GM12865 (cell line): ENCODE measurements at places on chromosomes 3 and 15.

DNA sequence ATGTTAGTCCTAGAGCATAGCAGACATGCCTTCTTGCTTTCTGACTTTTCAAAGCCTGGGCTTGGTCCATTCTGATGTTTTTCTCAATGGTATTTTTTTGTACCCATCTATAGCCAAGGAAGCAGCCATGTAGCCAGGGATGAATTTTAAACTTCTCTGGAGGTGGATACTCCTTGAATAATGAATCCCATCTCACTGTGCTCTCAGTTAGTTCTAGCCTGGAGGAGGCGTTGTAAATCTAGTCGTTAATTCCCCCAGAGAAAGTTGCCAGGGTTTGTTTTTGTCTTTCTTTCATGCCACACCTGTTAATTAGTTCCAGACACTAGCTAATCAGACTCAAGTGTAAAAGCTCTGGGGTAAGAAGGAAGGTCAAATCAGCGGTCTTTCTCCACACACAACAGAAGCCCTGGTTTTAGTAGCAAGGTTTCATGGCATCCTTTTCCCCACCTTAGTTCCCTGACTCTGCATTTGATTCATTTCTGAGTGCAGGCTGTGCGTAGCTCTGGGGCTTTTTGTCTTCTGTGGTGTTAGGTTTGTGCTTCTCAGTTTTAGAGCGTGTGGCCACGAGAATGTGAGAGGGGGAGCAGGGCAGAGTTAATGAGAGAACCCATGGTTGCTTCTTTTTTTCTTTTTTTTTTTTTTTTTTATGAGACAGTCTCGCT, 19.7 kb downstream of the PTPRG start:
- DNase-seq: no peak

- no peak for DNase-seq
Measured at GRCh38 chr15:25543196-25543595, 104.4 kb upstream of the UBE3A start.

- DNase-seq: no peak
Measured at GRCh38 chr3:186955898-186956696, 25.8 kb downstream of the ST6GAL1 start.

DNA sequence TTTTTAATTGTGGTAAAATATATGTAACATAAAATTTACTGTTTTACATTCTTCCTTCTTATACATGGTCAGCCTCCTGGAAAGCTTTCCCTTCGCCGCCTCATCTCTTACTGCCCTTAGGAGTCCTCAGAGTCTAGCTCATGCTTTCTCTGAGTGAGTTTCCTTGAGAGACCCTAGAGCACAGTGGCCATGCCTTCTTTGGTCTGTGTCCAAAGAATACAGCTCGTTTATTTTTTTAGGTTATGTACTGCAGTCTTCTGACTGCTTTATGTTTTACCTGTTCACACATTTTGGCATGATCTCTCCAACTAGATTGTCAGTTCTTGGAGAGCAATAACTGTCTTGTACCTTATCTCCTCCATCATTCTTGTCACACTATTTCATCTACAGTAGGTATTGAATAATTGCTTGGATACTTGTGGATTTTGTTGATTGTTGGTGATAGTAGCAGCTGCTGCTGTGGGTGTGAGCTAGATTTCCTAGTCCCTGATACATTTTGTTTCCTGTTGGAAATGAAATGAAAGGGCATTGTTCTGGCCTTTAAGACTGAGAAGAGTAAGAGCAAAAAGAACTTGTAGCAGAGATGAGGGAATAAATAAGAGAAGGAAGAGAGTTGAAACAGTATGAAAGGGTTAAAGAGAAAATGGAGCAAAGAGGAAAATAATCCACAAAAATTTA, 10.9 kb downstream of the ARIH2 start:
- no peak for DNase-seq

- DNase-seq: no peak
Measured at GRCh38 chr3:10717756-10718155, 98.3 kb upstream of the SLC6A11 start.

GRCh38 chr15:25710184-25710583, 152.9 kb downstream of the ATP10A start:
- peak; percentile 24 for DNase-seq

GRCh38 chr3:187504435-187504834, 136.2 kb downstream of the RTP4 start:
- no peak for DNase-seq

- DNase-seq: no peak
Measured at GRCh38 chr15:66066481-66066880, 187.1 kb downstream of the MEGF11 start.

DNA sequence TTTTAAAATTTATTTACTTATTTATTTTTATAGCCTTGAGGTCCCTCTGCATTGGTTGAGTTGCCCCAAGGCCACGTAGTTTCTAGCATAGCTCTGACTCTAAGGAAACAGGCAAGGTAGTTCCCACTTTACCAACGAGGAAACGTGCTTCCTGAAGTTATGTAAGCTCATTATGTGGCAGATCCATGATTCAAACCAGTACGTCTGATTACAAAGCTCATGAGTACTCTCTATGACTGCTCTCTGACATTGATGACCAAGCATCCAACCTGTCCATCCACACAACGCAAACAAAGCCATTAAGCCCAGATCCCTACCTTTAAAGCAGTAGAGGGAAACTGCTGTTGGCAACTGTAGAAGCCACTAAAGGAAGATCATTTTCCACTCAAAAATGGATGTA, 25.6 kb downstream of the WWTR1 start:
- DNase-seq: no peak

DNA sequence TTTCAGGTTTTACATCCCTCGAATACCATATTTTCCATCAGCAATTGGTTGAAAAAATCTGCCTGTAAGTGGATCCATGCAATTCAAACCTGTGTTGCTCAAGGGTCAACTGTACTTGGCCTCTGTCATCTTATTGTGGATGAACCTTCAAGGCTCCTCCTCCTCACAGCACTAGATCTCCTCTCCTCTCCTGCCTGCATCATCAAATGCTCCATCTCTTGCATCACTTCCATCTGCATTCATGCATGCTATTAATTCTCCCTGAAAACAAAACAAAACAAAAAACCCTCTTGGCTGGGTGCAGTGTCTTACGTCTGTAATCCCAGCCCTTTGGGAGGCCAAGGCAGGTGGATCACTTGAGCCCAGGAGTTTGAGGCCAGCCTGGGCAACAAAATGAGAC, 10.1 kb downstream of the BCL2L10 start:
- peak; percentile 57 for DNase-seq

- no peak for DNase-seq
Measured at GRCh38 chr15:40241269-40242212, 2.7 kb downstream of the PAK6 start.

GRCh38 chr3:138949002-138949418, 2.0 kb downstream of the FOXL2NB start:
- no peak for DNase-seq

DNA sequence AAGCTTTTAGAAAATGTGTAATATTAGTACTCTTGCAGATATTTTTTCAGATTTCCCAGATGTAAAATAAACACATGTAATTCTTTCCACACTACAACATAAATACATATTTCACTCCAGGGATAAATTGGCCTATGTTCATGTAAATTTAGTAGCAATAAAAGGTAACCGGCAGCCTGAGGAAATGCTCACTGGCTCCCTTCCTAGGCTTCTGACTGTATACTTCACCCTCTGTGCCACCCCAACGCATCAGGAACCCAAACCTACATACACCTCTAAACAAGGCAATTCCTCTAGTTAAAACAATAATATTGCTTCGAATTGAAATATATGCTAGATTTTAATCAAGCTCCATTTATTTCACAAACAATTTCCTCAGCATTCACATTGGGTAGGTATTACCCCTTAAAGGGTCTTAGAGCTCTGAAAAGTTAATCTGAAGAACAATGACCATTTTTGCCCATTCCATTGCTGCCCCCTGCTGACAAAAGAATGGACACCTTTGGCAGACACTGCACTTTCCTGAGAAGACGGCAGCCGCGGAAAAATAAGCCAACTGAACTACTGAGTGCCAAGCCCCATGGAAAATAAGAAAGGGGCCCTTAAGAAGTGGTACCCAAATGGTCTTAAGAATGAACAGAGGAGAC, 212.5 kb downstream of the OSBPL10 start:
- DNase-seq: peak; percentile 52

- no peak for DNase-seq
Measured at GRCh38 chr3:65939801-65940246, 98.9 kb downstream of the MAGI1 start.

- DNase-seq: no peak
Measured at GRCh38 chr15:64222573-64223366, 59.9 kb upstream of the PPIB start.

DNA sequence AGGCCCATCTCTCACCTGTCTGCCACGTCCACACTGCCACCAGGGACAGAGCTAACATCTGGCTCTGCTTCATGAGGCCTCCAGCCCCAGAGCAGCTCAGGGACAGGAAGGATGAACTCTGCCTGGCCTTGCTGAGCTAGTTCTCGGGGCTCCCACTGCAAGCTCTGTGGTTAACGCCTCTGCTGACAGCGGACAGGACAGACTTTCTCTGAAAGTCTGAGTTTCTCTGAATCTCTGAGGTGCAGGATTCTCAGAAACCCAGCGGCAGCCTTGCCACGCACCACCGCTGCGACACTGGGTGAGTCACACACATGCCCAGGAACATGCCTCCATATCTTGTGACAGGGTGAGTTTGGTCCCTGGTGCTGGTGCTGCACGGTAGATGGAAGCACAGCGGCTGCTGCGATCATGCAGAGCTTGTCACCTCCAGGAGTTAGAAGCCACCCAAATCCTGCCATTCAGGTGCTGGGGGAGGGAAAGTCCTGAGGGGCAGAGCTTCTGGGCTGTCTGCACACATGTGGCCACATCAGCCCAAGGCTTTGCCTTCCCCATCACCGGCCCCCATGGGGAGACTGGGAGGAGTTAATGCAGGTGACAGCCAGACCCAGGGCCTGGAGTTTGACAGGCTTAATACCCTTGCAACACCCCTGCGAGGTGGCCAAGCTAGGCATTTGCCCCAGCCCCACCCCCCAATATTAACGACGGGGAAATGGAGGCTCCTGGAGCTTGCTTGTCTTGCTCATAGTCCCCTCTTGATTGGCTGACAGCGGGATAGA, 267.0 kb downstream of the PLCL2 start:
- DNase-seq: peak; percentile 97

DNA sequence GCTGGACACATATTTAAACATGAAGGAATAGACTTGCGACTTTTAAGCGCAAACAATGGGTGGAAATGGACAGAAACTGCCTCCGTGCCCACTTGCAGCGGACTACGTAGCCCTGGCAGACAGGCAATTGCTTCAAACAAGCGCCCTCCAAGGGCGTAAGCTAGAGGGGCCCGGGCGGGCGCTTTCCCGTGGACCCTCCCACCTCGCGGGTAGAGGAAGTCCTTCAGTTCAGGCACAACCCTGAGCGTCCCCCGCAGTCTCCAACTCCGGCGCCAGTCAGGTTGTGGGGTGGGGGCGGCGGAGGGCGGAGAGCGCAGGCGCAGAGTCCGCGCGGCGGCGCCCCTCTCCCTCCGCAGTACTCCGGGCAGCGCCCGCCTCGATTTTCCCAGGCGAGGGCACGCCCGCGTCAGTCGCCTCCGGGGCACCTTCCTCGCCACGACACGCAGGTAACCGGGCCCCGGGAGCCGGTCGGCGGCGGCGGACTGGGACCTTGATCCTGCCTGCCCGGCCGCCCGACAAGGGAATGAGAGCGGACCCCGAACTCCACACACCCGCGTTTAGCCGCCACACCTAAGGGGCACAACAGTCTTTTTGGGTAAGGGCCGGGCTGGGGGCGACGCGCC, at the start of gene SLC35G2:
Gene SLC35G2, plus strand, starts transcription at position 358 of the 623 bp plus-strand sequence. CDS start 35,335 bp downstream, outside the sequence.
- DNase-seq: peak; percentile 18

GRCh38 chr3:69445024-69445423, 59.1 kb upstream of the FRMD4B start:
- DNase-seq: no peak

DNA sequence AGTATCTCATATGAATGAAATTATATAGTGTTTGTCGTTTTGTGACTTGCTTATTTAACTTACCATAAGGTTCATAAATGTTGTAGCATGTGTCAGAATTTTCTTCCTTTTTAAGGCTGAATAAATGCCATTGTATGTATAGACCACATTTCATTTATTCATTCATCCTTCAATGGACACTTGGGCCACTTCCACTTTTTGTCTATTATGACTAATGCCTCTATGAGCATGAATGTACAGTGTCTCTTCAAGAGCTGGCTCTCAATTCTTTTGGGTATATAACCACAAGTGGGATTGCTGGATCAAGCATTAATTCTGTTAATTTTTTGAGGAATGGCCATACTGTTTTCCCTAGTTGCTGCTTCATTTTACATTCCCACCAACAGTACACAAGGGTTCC, 156.1 kb downstream of the VPS8 start:
- no peak for DNase-seq

GRCh38 chr15:73965094-73965757, 26.9 kb downstream of the STOML1 start:
- peak; percentile 64 for DNase-seq

DNA sequence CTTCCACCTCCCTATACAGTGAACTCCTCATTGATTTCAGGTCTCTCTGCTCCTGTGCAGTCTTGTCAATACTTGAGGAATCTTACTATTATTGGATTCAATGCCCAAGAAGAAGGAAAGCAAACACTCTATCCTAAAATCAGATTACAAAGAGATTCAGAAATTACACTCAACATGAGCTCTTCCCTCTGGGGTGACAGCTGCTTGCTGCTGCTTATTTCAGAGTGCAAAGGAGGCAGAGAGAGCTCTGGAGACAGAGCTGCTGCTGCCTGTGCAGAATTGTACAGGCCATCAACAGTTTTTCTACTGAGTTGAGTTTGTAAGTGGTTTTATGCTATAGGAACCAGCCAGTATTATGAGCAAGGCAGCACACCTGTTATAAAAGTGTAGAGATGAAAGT, 7.1 kb downstream of the RYR3 start:
- DNase-seq: no peak

GRCh38 chr15:66751579-66751978, 49.5 kb downstream of the SMAD6 start:
- DNase-seq: peak; percentile 55

DNA sequence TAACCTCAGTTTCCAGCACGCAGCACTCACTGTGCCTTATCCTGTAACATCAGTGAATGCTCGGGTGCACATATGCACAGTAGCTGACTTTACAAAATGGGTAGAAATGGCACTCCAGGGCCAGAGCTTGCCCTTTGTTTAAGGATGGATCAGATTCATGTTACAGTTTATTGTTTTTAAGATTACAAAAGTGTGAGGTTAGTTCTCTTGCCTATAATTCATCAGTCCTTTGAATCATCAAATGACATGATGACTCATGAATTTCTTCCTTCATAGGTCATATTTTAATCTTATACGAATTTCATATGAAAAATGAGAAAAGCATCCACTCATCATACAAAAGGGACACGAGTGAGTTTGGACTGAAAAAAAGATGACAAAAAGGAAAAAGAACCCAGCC, 545.3 kb downstream of the GBE1 start:
- DNase-seq: no peak
